Activated CD4-positive, alpha-beta T cell treated with anti-CD3 and anti-CD28 coated beads, Interleukin-2, amount 50 U/mL, for 16 hours (primary cell): ENCODE measurements at places on chromosomes 4 and X.
A peak's percentile ranks its signal among the peaks of the same experiment; 100 is the strongest.

- no peak for DNase-seq
These were observed 128.2 kb downstream of the FRYL start for GRCh38 chr4:48651914-48652313.

- DNase-seq = no peak
These were observed 50.9 kb downstream of the USP26 start for GRCh38 chrX:133045986-133046385.

- no peak for DNase-seq
These were observed 1535.4 kb upstream of the ADGRL3 start for GRCh38 chr4:59664771-59665170.

DNA sequence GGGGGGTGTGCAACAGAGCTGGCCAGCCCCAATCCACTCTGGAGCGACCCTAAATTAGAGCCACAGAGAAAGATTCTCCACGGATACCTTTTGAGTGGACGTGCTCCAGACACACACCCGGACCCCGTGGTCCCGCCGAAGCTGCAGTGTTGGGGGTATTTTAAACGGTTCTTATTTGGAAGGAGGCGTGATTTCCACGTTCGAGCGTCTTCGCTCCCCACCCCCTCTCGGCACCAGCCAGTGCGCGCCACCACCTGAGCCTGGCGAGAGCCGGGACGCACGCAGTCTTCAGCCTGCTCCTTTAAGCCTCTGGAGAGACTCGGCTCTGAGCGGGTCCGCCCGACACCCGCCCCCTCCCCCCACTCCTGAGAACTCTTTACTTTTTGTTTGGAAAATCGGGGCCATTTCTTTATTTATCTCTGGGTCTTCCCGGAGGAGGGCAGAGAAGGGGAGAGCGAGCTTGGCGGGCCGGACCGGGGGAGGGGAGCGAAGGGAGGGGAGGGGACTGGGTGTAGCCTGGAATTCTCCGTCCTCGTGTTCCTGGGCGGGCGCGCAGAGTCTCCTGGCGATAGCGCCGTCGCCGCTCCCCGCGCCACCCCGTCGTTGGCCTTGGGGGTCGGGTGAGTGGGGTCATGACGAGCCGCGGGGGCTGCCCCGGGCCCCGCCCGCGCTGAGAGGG is 668 bp upstream of the PTCHD1 start:
- DNase-seq = no peak

- DNase-seq = no peak
These were observed 145.2 kb upstream of the SCML1 start for GRCh38 chrX:17592117-17592516.

DNA sequence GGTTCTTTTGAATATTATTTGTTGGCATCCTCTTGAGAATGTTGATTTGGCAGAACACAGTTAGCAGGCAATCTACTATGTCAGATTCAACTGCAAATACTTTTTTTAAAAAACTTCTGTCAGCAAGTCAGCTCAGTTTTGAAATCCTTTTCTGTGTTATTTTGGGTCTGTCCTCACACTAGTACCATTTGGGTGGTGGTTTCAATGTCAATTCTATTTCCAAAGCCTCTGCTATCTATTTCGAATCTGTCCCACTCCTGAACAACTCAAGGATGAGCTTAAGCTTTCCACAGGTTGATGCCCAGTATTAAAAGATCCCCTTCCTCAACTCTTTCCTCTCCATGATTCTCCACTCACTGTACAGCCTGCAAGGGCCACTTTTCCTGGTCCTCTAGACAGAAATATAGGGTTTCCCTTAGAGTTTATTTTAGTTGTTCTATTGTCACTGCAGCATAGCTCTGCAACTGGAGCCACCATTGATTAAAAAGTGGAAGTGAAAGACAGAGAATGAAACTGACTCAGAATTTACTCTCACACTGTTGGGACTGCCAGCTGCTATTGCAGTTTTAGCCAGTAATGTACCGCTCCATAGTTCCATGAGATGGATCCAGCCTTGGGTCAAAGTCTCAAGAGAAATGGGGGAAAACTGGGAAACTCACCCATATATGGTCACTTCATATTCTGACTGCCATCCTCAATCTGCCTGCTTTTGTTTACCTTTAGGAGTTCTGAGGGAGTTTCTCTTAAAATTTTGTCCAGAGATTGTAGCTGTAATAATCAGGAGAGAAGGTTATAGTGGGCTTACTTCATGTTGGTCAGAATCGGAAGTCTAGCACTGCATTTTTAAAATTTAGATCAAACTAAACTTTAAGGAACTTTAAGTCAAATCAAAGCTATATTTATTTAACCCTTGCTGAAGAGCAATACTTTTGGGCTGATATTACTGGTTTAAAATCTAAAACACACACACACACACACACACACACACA is 14.6 kb downstream of the HDX start:
- no peak for DNase-seq

DNA sequence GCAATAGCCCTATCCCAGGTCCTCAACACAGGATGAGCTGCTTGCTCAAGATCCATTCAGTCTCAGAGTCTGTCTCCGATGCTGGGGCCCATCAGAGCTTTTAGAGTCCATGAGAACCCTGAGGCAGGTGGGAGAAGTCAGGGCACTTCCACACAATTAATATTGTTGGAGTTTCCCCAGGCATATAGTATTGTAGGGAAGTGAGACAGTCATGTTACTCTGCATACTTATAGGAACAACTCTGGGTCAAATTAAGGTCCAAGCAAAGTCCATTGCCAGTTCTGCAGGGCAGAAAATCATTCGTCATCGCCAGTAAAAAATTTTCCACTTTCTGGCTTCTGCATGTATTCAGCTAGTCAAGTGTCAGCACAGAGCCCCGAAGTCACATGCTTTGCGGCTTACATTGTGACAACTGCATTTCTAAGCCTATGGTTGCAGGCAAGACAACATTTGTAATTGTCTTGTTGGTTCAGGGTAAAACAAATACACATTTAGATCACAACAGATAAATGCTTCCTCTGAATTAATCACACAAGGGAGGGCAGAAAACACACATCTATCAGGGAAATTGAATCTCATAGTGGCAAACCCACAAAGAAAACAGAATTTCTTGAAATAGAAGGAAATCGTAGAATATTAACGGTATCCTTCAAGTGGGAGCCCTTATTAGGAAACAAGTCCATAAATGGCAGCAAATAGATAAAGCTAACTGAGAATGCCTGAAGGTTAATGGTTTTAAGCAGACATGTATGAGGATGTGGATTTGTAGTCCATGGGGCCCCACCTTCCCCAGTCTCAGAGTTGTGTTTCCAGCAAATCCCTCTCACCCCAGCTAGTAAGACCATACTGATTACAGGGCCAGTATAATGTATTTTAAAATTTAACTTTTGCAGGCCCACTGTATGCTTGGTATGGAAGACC is 412.1 kb upstream of the RASGEF1B start:
- no peak for DNase-seq

DNA sequence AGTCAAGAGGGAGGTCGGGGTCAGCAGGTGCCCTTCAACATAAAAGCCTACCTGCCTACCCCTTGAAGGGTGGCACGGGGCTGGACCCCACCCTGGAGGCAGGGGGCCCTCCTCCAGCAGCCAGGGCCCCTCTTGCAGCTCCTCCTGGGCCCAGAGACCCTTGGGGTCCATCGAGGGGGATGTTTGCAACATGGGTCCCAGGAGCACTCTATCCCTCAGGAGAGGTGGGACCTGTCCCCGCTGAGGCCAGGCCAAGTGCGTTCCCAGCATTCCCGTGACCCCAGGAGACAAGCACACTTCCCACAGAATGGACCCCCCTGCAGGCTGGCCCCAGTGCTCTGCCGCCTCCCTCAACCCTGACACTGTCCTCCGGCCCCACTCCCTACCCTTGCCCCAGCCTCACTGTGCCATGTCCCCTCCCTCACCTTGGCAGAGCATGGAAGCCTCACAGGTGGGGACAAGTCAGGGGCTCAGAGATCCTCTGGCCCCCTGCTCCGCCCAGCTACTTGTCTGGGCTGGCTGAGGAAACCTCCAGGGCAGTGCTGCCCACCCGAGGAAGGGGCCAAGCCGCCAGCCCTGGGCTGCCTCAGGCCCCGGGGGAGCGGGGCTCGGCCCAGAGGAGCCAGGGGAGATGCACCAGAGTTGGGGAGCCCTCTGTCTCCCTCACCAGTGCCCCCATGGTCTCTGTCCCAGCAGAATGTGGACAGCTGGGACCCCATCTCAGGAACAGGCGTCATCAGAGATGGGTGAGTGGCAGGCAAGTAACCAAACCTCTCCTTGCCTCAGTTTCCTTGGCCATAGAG is 2.2 kb downstream of the MXD4 start:
- DNase-seq = no peak

DNA sequence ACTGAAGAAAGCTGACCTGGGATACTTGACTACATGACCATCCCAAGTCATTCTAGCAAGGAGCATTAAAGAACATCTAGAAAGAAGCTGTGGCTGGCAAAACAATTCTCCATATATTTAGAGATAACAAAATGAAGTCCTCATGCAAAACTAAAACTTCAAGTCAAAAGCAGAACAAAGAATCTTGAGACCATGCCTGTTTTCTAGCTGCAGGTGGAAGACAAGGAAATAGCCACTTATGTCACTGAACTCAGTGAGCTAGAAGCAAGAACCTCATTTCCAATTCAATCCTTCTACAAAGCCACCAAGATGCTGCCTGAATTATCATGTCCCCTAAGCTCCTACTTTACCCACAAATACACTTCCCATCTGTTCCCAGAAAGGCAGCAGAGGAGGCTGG is 13.8 kb downstream of the USP46 start:
- no peak for DNase-seq

GRCh38 chr4:130955520-130955919 is 1859.6 kb downstream of the C4orf33 start:
- DNase-seq = no peak

DNA sequence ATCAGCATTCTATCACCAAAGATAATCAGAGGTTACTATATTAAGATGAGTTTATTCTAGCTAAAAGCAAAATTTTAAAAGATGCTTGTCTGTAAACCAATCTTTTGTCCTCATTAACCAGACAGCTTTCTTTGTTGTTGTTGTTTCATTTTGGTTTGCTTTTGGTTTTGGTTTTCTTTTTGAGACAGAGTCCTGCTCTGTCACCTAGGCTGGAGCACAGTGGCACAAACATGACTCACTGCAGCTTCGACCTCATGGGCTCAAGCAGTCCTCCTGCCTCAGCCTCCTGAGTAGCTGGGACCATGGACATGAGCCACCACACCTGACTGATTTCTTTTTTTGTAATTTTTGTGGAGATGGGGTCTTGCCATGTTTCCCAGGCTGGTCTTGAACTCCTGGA is 102.9 kb downstream of the COX18 start:
- DNase-seq = peak; percentile 5

- peak; percentile 24 for DNase-seq
These were observed 838 bp upstream of the ABCG2 start for GRCh38 chr4:88159229-88159725.

DNA sequence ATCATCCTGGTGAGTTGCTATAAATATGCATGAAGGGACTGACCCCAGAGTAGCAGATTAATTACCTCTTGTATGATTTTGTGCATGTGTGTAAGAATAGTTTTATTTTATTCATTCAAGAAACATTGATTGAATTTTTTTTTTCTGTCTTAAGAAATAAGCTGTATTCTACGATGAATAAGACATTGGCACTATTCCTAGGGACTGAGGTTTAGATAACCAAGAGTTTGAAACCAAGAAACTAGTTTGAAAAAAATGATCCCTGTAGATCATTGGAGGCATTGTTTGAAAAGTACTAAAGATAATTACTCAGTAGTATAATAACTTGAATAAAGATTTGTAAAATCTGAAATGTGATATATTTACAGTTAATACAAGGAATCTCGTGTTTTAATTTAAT is 1086.9 kb downstream of the PCDH7 start:
- DNase-seq = no peak

- DNase-seq = no peak
These were observed 228.9 kb upstream of the GRID2 start for GRCh38 chr4:92074839-92075238.

DNA sequence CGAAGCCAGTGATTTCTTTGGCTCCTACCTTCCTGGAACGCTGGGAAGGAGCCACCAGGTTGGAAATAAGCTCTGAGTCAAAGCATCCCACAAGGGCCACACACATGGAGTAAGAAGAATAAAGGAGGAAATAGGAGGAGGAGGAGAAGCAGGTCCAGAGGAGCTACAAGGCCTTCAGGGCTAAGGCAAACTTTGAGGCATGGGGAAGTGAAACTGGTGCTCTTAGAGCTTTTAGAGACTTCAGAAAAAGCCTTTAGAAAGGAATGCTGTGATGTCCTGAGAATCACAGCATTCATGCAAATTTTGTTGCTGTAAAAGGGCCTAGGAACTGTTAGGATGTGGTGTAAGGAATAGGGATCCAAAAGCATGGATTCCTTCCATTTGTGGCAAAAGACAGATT is 135.9 kb upstream of the ARHGEF9 start:
- no peak for DNase-seq

GRCh38 chr4:51885363-51885762 is 42.4 kb downstream of the DCUN1D4 start:
- peak; percentile 22 for DNase-seq

- no peak for DNase-seq
These were observed 83.2 kb downstream of the CPE start for GRCh38 chr4:165462009-165462408.

- no peak for DNase-seq
These were observed 17.8 kb upstream of the EDNRA start for GRCh38 chr4:147463065-147463464.

GRCh38 chr4:149493492-149493891 is 322.2 kb downstream of the IQCM start:
- no peak for DNase-seq

DNA sequence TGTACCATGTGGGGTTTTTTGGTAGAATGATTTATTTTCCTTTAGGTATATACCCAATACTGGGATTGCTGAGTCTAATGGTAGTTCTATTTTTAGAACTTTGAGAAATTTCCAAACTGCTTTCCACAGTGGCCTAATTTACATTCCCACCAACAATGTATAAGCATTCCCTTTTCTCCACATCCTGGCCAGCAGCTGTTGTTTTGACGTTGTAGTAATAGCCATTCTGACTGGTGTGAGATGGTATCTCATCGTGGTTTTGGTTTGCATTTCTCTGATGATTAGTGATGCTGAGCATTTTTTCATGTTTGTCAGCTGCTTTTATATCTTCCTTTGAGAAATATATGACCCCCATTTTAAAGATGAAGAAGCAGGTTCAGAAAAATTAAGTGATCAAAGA is 153.7 kb downstream of the CBR4 start:
- no peak for DNase-seq
